Omental fat pad (tissue), 4 donors: ENCODE measurements at places on chromosomes 7 and 10. TPM values are rescaled to one million over a fixed set of nuclear protein-coding genes. Genes with fewer than 3 reads are reported as not detected.

Gene ENTPD7
- 12.9 TPM for total RNA-seq

Gene HOXA2
- total RNA-seq: 1.6 TPM

Gene CCSER2
- total RNA-seq: 47.1 TPM

Gene TSPAN33
- 8.1 TPM for total RNA-seq

Gene MOGAT3
- total RNA-seq: not detected

Gene TMEM130
- not detected for total RNA-seq

Gene SHH
- total RNA-seq: not detected

Gene EGR2
- total RNA-seq: 5.5 TPM

Gene HPSE2
- total RNA-seq: 0.47 TPM

Gene IDE
- total RNA-seq: 17.4 TPM

Gene ABCB4
- 0.47 TPM for total RNA-seq

Gene OR13A1
- not detected for total RNA-seq

Gene AGAP9
- total RNA-seq: 10.9 TPM

Gene TRPV5
- not detected for total RNA-seq

Gene PHYHIPL
- not detected for total RNA-seq

Gene SPDYE9
- not detected for total RNA-seq

Gene IL15RA
- 18.7 TPM for total RNA-seq

Gene ENKUR
- total RNA-seq: not detected

Gene SPDYE2
- total RNA-seq: not detected

Gene CDCA7L
- 8.4 TPM for total RNA-seq

Gene FBH1
- total RNA-seq: 82.4 TPM

Gene NACAD
- total RNA-seq: 4.4 TPM

Gene PRPS1L1
- not detected for total RNA-seq

Gene ENTPD1
- 7.5 TPM for total RNA-seq

Gene NEURL1
- not detected for total RNA-seq

Gene BLVRA
- total RNA-seq: 60.6 TPM

Gene KNDC1
- 0.16 TPM for total RNA-seq

Gene GPR22
- not detected for total RNA-seq

Gene CPED1
- total RNA-seq: 63.9 TPM

Gene NCF1
- 2.4 TPM for total RNA-seq

Gene IL6
- total RNA-seq: 201 TPM

Gene CLDN3
- not detected for total RNA-seq

Gene METTL27
- 5.7 TPM for total RNA-seq

Gene FKBP6
- not detected for total RNA-seq

Gene CTTNBP2
- total RNA-seq: 13.3 TPM

Gene RAB19
- total RNA-seq: not detected

Gene LAMB4
- 0.60 TPM for total RNA-seq

Gene GPR15LG
- not detected for total RNA-seq
